Neural progenitor cell (in vitro differentiated cells): ENCODE measurements at places on chromosomes 16 and 17.
A peak's percentile ranks its signal among the peaks of the same experiment; 100 is the strongest.

DNA sequence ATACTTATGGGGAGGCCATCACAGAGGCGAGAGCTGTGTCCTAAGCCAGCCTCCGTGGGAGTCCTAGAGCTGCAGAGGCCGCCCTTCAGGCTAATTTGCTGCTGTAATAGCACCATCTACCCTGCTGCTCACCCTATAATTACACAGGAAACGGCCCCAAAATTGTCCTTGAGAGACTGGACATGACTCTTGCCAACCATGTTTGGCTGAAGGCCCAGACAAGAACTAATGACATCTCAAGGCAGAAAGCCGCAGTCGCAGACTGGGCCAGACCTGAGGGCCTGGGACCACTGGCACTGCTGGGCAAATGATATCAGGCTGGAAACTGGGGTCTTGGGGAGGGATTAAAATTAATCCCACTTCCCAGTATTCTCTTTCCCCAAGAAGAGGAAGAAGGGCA, 24.1 kb downstream of the PSMD7 start:
- no peak for DNase-seq

DNA sequence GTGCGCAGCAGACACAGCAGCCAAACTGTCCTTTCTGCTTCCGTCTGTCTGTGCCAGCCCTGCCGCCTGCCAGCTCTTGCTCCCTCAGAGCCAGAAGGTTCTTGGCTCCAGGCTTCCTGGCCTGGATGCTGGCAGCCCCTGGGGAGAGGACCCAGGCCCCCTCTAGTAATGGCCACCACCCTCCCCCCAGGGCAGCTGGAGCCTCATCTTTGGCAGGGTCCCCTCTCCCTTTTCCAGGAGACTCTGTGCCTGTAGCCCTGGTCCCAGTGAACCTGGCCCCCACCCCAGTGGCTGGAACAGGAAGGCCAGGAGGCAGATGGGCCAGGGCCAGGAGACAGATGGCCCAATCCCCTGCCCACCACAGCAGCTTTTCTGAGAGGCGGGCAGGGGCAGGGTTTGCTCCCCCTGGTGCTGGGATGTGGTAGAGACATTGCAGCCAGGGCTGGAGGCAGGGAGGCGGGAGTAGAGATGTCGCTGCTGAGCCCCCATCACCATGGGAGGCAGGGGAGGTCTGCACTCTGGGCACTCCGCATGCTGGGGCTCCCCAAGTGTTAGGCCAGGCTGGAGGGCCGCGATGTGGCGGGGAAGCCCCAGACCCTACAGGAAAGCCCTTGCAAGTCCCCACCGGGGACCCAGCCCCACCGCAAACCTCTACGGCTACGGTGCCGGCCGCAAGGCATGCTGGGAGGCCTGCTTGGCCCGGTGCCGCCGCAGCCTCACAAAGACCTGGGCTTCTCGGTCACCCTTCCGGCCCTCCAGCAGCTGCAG, 16.7 kb downstream of the UNC13D start:
- DNase-seq, result peak; percentile 87

- no peak for DNase-seq
Measured at GRCh38 chr16:50195276-50195675, 42.2 kb downstream of the TENT4B start.

DNA sequence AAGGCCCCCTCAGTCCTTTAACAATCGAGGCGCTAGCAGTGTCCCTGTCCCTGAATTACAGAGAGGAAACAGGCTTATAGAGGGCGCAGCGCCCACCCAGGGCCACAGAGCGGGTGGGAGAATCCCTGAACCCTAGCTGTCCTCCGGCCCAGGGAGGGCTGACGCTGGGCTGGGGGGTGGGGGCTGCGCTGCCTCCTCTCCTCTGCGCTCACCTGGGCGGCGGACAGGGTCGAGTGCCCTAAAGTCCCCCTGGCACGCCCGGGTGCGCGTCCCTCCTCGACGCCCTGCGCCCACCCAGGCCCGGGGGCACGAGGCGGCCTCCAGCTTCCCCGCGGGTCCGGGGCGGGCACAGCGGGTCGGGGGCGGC, 200.4 kb upstream of the N4BP1 start:
- peak; percentile 10 for DNase-seq

DNA sequence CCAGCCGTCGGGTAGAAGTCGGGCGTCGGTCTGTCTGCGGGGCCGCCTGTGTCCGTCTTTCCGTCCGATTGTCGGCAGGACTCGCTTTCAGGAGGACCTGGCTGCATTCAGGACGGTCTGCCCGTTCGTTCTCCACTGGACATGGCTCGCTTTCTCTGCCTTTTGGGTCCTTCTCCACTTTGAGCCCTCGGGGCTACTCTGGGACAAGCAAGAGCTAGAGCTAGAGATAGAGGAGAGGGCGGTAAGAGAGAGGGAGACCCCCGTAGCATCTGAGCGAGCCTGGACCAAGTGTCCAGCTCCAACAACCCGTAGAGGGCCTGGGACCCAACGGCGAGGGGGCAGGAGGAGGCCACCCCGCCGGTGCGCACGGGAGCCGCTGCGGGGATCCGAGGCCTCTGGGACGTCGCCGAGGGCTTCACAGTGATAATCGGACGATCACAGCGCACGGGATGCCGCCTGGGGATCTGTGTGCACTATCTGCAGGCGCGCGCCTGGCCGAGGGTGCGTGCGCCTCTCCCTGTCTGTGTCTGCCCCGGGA, 4.5 kb downstream of the TBX4 start:
- peak; percentile 52 for DNase-seq

- DNase-seq, result no peak
Measured at GRCh38 chr17:61314368-61315078, 85.1 kb upstream of the TBX2 start.

GRCh38 chr17:80388175-80388574, 26.8 kb upstream of the ENDOV start:
- no peak for DNase-seq

GRCh38 chr17:46811978-46812583, 6.4 kb downstream of the WNT3 start:
- peak; percentile 26 for DNase-seq

GRCh38 chr17:32656886-32657285, 170.1 kb downstream of the CDK5R1 start:
- no peak for DNase-seq

- peak; percentile 71 for DNase-seq
Measured at GRCh38 chr17:73643001-73643851, 1.0 kb downstream of the SDK2 start.

GRCh38 chr16:22194707-22195444, 11.2 kb upstream of the EEF2K start:
- DNase-seq, result no peak

GRCh38 chr16:4017807-4018206, 98.4 kb downstream of the ADCY9 start:
- DNase-seq, result no peak

GRCh38 chr16:80991792-80992430, 14.8 kb downstream of the CMC2 start:
- DNase-seq, result no peak

DNA sequence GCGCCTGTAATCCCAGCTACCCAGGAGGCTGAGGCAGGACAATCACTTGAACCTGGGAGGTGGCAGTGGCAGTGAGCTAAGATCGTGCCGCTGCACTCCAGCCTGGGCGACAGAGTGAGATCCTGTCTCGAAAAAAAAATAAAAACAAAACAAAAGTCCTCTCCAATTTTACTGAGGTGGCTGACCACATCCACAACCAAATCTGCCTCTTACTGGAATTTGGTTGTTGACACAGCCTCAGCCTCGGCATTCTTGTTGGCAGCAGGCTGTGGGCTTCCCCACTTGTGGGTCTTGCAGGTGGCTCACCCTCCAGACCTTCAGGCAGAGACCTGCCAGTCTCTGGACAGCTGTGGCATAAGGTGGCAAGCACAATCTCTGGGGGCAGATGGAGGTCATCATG, 15.6 kb downstream of the B4GALNT2 start:
- DNase-seq, result no peak

- DNase-seq, result no peak
Measured at GRCh38 chr16:66538910-66539309, 11.0 kb downstream of the TK2 start.

DNA sequence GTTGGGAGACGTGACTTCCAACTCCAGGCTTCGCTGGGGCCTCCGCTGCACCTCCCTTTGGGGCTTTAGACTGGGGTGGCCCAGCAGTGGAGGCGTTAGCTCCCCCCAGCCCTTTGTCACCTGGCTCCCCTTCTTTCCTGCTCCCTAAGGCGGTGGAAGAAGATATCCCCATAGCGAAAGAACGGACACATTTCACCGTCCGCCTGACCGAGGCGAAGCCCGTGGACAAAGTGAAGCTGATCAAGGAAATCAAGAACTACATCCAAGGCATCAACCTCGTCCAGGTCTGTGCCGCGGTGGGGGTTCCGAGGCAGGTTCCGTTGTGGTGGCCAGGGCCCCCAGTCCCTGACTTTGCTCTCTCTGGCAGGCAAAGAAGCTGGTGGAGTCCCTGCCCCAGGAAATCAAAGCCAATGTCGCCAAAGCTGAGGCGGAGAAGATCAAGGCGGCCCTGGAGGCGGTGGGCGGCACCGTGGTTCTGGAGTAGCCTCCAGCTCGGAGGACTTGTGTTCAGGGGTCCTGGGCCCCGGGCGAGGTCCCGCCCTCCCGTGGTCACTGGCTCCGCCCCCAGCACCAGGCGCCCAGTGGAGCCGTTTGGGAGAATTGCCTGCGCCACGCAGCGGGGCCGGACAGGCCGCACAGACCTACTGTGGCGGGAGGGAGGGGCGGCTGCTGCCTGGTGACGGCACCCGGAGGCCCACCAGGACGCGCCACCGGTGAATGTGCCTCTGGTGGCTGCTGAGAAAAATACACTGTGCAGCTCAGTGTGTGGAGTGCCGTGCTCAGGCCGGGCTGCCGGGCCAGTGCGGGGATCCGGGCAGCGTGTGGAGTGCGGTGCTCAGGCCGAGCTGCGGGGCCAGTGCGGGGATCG, 3.8 kb downstream of the MRPL12 start:
- no peak for DNase-seq

DNA sequence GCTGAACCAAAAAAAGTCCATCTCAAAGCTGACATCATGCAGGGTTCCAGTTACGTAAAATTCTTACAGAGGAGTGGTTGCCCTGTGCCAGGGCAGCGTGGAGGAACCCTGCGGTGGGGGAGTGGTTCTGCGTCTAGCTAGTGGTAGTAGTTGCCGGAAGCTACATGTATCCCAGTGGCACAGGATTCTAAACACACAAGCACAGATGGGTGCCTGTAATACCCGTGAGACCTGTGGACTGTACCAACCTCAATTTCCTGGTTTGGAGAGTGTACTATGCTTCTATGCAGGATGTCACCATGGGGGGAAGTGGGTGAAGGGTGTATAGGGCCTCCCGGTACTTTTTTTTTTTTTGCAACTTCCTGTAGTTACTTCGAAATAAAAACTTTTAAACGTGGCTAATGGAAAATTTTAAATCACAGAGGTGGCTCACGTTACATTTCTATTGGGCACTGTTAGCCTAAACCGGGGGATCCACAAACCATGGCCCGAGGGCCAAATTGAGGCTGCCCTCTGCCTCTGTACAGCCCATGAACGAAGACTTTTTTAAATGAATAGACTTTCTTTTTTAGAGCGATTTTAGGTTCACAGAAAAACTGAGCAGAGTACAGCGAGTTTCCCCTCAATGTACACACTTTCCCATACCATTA, 38.5 kb downstream of the TBC1D16 start:
- no peak for DNase-seq

- DNase-seq, result no peak
Measured at GRCh38 chr16:21274172-21274726, 3.8 kb downstream of the CRYM start.

GRCh38 chr17:47009759-47010594, 30.9 kb upstream of the RPRML start:
- DNase-seq, result no peak

DNA sequence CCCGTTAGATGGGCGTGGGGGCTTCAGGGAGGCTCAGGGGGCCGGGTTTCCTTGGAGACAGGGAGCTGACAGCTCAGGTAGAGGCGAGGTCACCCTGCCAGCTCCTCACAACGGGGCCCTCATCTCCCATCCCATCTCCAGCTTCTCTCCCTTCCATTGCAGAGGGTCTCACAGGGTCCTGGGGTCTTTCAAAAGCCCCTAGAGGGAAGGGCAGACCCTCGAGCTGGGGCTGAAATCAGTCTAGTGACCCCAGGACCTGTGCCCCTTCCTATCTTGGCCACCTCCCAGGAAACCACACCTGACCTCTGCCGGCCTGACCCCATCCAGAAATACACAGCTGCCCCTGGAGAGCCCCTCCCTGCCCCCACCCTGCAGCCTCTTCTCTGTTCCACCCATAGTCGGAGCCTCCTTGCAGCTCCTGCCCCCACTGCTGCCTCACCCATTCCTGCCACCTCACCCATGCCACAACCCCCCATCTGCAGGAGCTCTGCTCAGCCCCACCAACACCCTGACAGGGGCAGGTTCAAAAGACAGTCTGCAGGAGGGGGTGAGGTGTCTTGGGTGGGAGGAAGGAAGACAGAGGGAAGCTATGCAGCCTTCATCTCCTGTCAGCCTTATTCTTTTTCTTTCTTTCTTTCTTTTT, 23.4 kb downstream of the PIK3R5 start:
- DNase-seq, result no peak

- DNase-seq, result no peak
Measured at GRCh38 chr16:2212362-2213324, 2.0 kb upstream of the BRICD5 start.

DNA sequence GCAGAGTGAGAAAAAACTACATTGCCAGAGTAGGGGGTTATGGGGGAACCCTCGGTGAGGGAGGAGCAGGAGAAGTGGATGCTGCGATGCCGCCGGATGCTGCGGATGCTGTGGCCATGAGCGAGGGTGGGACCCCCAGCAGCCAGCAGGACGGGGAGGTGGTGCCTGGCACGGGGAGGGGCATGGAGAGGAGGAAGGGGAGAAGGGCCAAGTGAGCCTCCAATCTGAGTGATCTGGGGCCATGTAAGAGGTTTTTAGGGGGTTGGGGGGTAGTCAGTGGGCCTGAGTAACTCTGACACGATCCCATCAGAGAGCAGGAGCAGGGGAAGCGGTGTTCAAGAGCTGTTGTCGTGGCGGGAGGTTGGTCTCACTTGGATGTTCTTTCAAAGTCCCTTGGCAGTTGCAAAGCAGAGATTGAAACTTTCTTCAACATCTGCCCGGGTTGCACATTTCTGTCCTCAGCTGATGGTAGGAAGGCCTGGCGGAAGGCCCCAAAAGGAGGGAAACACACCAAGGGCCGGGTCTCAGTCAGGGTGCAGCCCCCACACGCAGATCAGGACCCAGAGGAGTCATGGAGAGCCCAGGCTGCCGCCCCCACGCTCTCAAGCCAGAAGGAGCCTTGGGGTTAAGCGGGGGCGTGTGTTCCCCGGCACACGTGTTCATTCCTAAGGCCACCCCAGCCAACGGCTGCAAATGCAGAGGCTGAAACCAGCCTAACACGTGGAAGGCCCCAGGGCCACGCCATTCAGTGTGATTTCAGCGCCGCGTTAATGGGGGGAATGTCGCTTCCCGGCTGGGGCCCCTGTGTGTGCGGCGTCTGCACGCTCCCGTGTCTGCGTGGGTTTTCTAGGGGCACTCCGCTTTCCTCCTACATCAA, 81.7 kb downstream of the ZDHHC7 start:
- no peak for DNase-seq
